ENCODE measurements at places on chromosomes 11 and 22.

- DNase-seq = no peak
These were observed 27.9 kb upstream of the SUSD2 start for GRCh38 chr22:24153353-24153752.

- DNase-seq = no peak
These were observed 130.5 kb upstream of the C11orf58 start for GRCh38 chr11:16607675-16608644.

DNA sequence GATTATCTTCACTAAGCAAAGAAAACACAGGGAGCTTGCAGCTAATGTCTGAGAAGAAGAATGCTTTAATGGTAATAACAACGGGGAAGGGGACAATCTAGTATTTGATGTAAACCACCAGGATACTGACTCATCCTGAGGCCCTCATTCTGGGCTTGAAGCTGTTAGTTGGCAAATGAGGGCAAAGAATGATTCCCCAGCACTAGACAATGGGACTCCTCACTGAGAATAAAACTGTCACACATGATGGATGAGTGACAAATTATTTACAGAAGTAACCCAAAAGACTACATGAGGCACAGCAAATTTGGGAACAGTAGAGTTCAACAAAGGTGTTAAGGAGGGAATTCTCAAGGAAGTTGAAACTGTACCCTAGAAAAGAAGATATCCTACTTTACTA lies 76.3 kb downstream of the FAM168A start:
- no peak for DNase-seq

DNA sequence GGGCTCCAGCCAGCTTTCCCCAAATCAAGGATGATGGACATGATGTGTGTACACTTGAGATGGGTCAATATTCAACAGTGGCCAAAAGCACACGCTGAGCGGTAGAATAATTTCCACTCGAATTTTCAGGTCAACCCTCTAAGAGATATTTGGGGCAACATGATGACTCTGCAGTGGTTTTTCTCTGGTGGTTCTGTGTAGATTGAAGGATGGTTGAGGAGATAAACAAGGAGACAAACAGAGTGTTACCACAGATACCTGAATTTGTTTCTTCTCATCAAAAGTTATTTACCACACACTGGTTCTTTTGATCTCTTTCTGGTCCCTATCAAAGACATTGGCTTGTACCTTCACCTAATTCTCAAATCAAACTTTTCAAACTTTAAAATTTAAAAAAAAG lies 242.0 kb downstream of the ETS1 start:
- no peak for DNase-seq

- DNase-seq = no peak
These were observed 3.3 kb upstream of the ABCG4 start for GRCh38 chr11:119145551-119145950.

DNA sequence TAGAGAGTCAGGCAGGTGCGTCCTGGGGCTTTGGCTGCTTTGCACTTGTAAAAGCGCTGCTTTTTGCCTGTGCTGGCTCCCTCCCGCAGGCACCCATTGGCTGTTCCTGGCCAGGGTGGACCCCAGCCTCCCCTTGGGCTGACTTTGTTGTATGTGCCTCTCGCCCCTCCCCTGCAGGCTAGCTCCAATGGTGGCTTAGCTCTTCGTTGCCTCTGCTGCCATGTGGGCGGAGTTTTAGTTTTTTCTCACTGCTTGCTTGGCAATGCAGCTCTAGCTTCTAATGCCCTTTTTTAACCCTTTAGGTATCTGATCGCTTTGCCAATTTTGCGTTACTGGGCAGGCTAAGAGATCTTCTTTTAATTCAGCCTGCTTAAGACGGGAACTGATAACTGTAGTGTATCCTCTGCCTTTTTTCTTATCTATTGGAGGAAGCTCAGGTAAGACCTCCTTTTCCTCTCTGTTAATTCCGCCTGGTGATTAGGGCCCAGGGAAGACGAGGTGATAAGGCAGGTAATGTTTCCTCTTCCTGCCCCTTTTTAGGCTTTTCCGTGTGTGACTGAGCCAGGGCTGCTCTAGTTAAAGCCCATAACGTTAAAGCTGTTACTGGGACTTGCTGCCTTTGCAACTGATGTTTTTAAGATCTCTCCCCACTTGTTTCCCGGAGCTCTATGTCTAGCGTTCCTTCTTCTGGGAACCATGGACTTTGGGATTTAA lies 11.7 kb upstream of the GLYATL1 start:
- no peak for DNase-seq

DNA sequence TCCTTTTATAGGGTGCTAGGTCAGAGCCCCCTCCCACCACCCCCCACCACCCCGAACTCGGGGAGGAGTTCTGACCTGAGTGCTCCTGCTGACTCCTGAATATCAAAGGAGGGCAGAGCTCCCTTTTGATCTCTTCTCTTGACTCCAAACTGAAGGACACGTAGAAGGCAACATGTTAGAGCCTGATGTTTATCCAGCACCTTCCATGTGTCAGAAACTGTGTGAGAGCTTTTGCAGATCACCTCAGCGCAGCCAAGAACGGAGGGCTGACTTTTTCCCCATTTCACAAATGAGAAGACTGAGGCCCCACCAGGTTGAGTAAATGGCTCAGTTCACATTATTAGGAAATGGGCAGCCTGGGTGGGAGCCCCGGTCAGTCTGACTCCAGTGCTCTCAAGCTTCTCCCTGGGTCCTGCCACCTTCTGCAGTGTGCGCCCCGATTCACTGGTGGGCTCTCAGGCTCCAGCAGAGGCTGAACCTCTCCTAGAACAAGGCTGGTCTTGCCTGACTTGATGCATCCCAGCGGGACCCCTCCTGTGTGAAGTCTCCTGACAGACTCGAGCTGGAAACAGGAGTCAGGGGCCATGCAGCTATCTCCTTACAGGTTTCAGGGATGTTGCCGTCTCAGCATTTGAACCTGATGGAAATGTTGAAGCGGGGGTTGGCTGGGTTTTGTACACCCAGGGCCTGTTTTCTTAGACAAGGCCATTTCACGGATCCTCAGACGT lies 98.5 kb downstream of the TSPAN18 start:
- DNase-seq = no peak

- peak; percentile 61 for DNase-seq
These were observed 12.8 kb upstream of the CAVIN3 start for GRCh38 chr11:6333095-6333494.
